MG63 (cell line): ENCODE measurements at places on chromosomes 1 and 21. TPM values are rescaled to one million over a fixed set of nuclear protein-coding genes. Genes with fewer than 3 reads are reported as not detected.

Gene KIAA0040
- 0.66 and 1.2 TPM in 2 replicates for total RNA-seq

Gene IFI6
- total RNA-seq = 62.2 and 66.0 TPM in 2 replicates

- no peak for DNase-seq
Measured at GRCh38 chr1:240104672-240105071, 13.0 kb downstream of the FMN2 start.

GRCh38 chr1:15303935-15304334 lies 56.9 kb downstream of the FHAD1 start:
- DNase-seq = no peak

Gene AADACL3
- total RNA-seq = not detected in 2 replicates

DNA sequence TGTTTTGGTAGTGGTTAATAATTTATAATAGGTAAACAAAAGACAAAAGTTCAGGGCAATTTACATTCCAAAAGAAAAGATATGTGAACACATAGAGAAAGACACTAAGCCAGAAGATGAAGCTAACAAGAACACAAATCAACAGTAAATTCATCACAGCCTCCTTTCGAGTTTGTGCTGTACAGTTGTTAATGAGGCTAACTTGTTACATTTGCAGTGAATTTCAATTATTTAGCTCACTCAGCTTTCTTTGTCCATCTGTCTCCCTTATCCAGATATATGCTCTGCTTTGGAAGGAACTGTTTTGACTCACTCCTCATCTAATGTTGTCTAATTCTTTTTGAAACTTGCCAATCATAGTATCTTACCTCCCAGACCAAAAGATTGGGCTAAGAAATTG lies 423.3 kb upstream of the OLFM3 start:
- no peak for DNase-seq

DNA sequence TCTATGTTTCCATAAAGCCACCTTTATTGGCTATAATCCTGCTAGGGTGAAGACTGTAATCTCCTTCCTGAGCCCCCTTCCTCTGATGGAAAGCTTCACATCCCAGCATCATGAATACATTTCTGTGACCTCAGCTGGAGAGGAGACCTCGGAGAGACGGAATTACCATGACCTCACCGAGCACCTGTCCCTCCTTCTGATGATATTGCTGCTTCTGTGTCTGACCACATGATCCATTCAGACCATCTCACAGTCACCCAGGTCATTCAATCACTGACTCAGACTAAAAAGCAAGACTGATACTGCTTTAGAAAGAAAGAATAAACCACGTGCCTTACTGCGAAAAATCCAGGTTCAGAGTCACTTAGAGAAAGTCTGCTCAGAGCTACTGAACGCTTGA lies 8.8 kb downstream of the KCND3 start:
- no peak for DNase-seq

- peak; percentile 45 for DNase-seq
Measured at GRCh38 chr1:156608036-156608674, 6.9 kb upstream of the GPATCH4 start.

- no peak for DNase-seq
Measured at GRCh38 chr1:109542657-109543056, 3.0 kb downstream of the GPR61 start.

- peak; percentile 36 for DNase-seq
Measured at GRCh38 chr21:45460611-45461368, 55.8 kb downstream of the COL18A1 start.

Gene KCNN3
- total RNA-seq = 1.6 TPM in 1 of 2 replicates, not detected in the other

GRCh38 chr21:31221043-31221442 lies 123.0 kb downstream of the TIAM1 start:
- no peak for DNase-seq

Gene RAB3B
- total RNA-seq = 0.53 and 0.81 TPM in 2 replicates

Gene DIO1
- not detected in 2 replicates for total RNA-seq
